ENCODE measurements at places on chromosomes 16 and 17.

GRCh38 chr17:7034955-7035590 is 742 bp upstream of the SLC16A13 start:
- no peak for DNase-seq

GRCh38 chr16:635573-636205 is 416 bp downstream of the METTL26 start:
- no peak for DNase-seq

DNA sequence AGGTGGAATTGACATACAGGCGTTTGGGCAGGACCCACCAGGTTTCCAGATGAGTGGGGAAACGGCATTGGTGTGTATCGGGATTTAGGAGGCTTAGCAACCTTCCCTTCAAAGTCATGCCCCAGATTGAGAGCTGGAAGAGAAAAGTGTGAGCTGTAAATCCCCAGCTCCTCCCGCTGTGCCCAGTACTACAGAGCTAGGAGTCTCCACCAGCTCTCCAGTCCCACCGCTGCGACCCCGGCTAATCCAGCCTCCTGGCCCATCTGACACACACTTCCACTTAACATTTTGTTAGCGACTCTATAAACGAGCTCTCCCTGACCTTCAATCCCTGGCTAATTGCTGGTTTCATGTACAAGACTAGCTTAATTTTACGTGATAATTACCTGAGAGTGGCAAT is 29.9 kb upstream of the LHX1 start:
- DNase-seq = no peak

DNA sequence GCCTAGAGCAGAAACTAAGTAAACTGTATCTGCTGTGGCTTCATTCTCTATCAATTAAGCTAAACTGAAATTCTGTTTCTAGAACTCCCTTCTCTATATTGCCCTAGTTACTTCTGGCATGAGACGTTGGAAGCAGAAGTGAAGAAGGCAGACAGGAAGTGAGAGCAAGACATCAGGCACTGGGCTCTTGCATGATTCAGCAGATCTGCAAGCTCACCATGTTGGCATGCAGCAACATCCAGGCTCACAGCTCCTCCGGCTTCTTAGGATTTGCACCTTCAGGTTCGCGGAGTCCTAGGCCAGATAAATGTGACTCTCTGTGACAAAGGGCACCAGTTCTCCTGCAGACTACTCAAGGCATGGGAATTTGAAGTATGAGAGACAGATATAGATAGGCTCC is 148.3 kb downstream of the CDH8 start:
- DNase-seq = peak; percentile 10

GRCh38 chr17:59454633-59455105 is 110.7 kb upstream of the DHX40 start:
- DNase-seq = no peak

DNA sequence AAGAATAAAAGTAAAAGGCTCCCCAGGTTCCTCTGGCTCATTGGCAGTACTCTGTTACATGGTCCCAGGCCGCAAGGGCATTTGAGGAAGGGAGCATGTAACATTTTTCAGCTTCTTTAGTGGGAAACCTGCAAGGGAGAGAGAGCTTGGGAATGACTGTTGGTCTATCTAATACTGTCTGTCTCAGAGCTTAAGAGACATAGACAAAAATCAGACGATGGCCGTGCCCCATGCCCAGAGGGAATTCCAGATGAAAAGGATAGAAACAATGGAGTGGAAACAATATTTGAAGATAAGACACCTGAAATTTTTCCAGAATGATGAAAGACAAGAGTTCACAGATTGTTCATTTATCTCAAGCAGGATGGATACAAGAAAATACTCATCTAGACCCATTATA is 48.1 kb upstream of the ADORA2B start:
- DNase-seq = no peak

DNA sequence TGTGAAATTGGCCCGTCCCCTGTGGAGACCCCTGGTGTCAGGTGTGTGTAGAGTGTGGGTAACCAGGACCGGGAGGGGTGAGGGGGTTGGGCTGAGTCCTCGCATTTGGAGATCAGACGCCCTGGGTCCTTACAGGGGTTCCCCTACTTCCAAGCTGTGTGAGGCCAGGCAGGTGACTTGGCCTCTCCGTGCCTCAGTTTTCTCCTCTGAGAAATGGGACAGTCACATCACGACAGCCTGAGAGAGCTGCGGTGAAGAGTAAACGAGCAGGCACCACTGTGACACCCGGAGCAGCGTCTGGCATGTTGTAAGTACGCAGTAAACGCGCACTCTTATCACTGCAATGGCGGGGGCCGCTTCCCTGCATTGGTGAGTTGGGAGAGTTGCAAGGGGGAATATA is 152.5 kb upstream of the CIBAR2 start:
- DNase-seq = no peak

GRCh38 chr16:13269359-13269758 is 368.0 kb downstream of the SHISA9 start:
- DNase-seq = no peak

DNA sequence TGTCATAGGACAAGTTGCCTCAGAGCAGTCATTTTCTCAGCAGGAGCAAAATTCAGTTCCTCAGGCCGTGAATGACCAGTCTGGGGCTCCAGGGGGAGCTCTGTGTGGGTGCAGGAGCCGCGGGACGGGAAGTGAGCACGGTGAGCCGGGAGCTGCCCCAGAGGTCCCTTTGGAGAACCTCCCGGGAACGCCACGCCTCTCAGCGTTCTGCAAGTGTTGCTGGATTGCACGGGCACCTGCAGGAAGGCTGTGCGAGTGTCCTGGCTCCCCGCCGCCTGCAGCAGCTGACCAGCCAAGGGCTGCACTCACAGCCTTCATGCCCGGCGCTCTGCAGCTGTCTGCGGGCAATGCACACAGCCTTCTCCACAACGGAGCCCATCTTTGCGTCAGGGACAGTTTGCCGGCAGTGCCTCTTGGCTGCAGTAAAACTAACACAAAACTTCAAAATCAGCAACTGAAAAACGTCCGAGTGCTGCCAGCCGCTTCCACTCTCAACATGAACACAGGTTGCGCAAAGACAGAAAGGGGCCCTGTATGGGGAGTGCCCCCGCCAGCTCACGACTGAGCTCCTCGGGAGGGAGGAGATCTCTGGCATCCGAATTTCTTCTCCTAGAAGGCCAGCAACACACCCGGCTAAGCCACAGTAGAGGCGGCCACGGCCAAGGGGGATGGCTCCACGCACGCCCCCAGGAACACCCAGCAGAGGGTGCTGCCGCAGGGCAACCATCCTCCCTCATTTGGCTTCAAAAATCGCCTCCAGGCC is 16.0 kb downstream of the NDUFAF8 start:
- peak; percentile 87 for DNase-seq

DNA sequence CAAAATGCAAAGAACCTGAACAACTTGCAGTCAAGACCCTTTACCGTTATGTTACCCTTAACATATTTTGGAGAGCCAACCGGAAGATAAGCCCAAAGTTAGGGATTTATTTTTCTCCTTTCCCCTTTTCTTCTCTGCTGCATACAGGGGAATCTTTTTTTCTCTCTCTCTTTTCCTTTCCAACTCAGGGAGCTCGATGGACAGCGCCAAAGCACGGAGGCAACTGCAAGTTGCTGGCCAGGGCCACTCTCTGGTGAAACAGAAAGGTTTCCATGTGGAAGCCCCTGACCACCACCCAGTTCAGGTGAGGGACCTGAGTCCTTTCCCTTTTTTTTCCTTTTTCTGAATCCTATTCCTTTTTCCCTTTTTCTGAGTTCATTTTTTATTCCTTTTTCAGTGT is 98.8 kb upstream of the COX10 start:
- no peak for DNase-seq

DNA sequence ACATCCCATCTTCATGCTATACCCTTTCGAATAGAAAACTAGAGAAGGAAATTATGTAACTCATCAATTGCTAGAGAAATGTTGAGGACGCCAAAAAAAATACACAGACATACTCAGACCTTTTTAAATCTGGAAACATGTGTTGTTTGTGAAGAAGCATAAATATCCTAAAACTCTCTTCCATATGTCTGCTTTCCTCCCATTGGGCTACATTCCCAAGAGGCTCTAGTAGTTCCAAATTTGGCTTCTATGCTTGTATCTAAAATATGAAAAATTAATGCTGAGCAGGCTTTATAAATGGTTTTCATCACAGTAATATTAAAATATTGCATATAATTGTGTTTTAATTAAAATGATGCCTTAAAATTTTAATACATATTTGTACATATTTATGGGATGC is 297.9 kb upstream of the PSMD7 start:
- DNase-seq = no peak

GRCh38 chr16:5010576-5011329 is 23.0 kb downstream of the NAGPA start:
- no peak for DNase-seq

- DNase-seq = no peak
Measured at GRCh38 chr16:56295059-56295665, 103.9 kb downstream of the GNAO1 start.

DNA sequence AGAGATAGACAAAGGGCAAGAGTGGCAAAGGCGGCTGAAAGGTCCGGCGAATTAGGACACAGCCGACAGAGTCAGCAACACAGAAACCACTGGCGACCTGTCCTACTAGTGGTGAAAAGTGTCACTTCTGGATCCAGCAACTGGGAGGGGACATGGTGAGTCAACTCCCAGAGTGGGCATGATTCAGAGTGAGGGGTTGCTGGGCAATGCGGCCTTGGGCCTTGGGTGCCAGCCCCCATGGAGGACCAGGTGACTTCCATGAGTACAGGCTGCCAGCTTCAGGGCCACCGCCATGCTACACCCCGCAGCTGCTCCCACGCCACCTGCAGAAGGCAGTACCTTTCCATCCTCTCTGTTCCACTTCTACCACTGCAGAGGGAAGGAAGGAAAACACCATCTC is 110.6 kb downstream of the ZFHX3 start:
- no peak for DNase-seq

GRCh38 chr16:56617212-56618085 is 8.1 kb upstream of the MT1E start:
- peak; percentile 88 for DNase-seq

DNA sequence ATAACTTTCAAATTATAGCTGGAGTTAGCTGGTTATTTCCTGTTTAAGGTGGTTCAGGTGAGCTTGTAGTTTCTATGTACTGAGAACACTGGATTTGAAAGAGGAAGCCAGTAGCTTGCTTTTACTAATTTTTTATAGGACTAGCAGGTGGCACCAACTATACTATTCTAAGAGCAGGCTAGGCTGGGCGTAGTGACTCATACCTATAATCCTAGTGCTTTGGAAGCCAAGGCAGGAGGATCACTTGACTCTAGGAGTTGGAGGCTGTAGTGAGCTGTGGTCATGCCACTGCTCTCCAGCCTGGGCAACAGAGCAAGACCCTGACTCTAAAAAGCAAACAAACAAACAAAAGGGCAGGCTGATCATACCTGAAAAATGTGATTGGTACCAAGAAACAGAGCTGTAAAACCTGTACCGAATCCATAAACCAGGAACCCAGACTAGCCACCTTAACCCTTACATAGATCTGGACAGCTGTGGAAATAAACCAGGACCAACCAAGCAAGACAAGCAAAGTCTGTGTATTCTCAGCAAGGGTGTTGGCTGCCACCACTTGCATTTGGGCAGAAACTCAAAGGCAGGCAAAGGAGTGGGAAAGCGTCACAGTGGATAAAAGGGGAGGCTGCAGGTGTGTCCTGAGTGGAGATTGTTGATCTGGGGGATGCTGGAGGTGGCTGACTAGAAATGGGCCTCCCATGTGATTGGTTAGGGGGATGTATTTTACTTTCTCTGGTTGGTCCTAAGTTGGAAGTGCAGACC is 36.3 kb downstream of the SLC47A1 start:
- no peak for DNase-seq

DNA sequence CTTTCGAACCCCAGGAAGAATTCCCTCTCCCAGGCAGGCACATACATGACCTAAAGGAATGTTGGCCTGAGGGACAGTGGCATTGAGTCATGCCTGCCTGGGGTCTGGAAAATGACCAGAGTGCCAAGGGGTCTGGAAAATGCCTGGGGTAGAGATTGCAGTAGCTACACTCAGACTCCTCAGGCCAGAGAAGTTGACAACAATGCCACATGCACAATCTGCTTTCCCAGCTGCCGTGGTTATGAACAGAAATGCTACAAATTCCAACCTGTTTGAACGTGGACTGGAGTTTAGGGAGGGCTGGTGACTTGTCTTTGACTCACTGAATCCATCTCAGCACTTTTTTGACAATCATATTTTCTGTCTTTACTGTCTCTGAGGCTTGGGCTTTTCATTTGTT is 250.0 kb downstream of the ABCC12 start:
- no peak for DNase-seq

- DNase-seq = no peak
Measured at GRCh38 chr17:78230252-78230962, 1.0 kb upstream of the TMEM235 start.

- no peak for DNase-seq
Measured at GRCh38 chr17:63442074-63442473, 4.0 kb downstream of the CYB561 start.

- no peak for DNase-seq
Measured at GRCh38 chr16:88013766-88014251, 62.6 kb downstream of the BANP start.

GRCh38 chr17:72665852-72666851 is 426.3 kb downstream of the SLC39A11 start:
- no peak for DNase-seq

GRCh38 chr17:77990301-77990700 is 31.8 kb downstream of the TNRC6C start:
- no peak for DNase-seq
